ENCODE measurements at places on chromosomes 16 and 17.

- DNase-seq: no peak
Observed at GRCh38 chr17:12789481-12790248, at the start of gene ARHGAP44. ARHGAP44 (plus strand) TSS chr17:12789498; CDS start chr17:12789839, 341 bp downstream.

GRCh38 chr16:30180741-30181140 is 2.7 kb upstream of the CORO1A start:
- no peak for DNase-seq

DNA sequence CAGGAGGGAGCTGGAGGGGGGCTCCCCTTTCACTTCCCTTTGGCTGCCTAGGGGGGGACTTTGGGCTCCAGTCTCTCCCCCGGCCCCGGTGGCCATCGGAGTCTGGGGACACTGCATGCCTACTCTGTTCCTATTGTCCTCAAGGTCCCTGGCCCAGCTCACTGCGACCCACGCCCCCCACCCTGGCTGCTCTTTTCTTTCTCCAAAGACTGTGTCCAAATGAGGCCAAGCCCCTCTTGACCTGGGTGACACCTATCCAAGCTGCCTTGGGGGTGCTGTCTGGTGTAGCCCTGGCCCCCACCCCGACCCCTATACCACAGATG is 12.9 kb downstream of the UBALD1 start:
- no peak for DNase-seq

GRCh38 chr17:4049546-4049945 is 85.3 kb upstream of the ATP2A3 start:
- DNase-seq: no peak

GRCh38 chr17:41490000-41490990 is 585 bp upstream of the KRT36 start:
- DNase-seq: peak; percentile 55

- no peak for DNase-seq
Observed at GRCh38 chr17:70905796-70906195, 736.5 kb downstream of the KCNJ2 start.

DNA sequence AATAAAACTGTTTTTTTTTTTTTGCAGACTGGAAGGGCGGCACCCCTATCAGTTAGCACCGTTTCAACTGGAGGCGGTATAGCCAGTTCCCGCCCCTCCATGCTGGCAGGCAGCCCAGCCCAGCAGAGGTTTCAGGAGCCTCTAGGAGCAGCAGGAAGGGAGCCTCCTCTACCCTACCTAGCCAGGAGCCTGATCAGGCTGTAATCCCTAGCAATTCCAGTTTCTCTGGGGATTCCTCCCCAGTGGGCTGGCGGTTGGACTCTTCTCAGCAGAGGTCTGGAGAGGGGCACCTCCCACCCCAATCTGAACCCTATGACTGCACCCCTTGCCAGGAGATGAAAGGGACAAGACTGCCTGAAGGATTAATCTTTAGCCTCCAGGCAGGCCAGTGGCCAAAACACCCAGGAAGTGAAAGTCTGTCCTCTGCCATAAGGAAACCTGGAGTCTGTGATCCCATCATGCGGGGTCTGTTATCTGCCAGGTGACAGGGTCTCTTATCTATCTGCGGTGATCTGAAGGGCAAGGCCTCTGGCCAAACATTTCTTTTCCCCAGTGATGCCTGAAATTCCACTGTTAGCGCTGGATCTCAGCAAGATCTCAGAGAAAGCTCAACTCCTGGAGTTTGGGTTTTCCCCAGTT is 4.9 kb upstream of the CDH1 start:
- DNase-seq: no peak

DNA sequence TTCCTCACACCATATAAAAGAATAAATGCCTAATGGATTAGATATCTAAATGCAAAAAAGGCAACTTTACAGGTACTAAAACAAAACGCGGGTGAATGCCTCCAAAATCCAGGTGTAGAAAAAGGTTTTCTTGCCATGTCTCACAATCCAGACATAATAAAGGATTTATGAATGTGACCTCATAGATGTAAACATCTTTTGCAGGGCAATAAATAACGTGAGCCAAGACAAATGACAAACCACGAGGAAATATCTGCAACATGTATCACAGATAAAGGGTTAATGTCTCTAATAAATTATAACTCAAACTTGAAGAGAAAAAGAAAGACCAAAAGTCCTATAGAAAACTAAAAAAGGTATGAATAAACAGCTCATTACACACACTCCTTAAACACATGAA is 180.7 kb downstream of the PARN start:
- DNase-seq: no peak

- DNase-seq: peak; percentile 40
Observed at GRCh38 chr17:68085771-68086381, 50.3 kb downstream of the KPNA2 start.

DNA sequence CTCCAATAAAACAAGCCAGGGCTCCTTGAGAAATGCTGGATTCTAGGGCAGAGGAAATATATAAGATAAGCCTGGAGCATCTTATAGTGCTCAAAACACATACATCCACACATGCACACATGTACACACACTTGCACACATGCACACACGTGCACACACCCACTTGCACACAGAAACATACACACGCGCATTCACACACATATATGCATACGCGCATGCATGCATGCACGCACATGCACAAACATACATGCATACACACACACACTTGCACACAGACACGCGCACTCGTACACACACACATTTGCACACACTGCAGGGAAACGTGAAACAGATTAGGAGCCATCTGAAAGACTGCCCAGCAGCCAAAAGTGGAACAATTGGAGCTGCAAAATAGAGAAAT is 8.0 kb upstream of the ENPP7 start:
- DNase-seq: no peak
